Putamen (tissue), 1 donor: ENCODE measurements at places on chromosomes 3 and 15.

GRCh38 chr3:187228740-187229139 is 31.5 kb downstream of the RTP1 start:
- DNase-seq, result no peak

GRCh38 chr3:87206070-87206469 is 21.0 kb upstream of the CHMP2B start:
- no peak for DNase-seq

DNA sequence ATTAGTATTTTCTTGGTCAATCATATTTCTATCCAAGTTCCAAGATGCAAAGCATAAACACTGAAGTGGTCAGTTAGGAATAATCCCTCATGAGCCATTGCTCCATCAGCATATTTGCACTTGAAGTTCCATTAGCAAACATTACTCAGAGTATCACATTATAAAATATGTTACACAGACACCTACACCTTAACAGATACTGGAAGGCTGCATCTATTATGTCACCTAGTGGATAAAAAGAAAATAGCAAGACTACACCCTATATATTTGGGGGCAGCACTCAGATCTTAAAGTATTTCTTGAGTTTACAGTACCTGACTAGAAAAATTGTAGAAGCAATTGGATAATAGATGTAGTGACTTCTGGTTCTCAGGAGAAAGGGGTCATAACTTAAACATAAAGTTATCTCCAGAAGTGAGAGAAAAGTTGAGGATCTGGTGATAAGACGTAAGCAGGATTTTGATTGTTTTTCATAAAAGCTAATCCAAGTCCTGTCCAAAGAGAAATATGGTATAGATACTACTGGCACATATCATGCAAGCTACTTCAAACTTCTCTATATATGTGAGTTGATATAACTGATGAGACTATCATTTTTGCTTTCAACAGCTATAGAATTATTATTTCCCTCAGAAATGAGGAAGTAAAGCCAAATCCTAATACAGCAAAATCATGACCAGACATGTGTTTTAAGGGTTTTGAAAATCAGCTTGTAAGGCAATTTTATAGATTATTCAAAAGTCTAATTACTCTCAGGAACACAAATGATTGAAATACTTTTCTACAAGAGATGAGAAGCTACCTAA is 422.2 kb downstream of the GBE1 start:
- no peak for DNase-seq

- DNase-seq, result no peak
These were observed 1264.2 kb downstream of the OTOL1 start for GRCh38 chr3:162760789-162761188.

- no peak for DNase-seq
These were observed 24.6 kb downstream of the GTF2E1 start for GRCh38 chr3:120767106-120767505.

- no peak for DNase-seq
These were observed 140.3 kb downstream of the FEZF2 start for GRCh38 chr3:62233065-62233464.

GRCh38 chr3:138297059-138297607 is 32.5 kb downstream of the NME9 start:
- no peak for DNase-seq

- DNase-seq, result no peak
These were observed 150.3 kb downstream of the ALCAM start for GRCh38 chr3:105516972-105517371.
